HFFc6 (cell line): ENCODE measurements at places on chromosomes 4 and X. TPM values are rescaled to one million over a fixed set of nuclear protein-coding genes. Genes with fewer than 3 reads are reported as not detected.

The FOXP3 gene
- total RNA-seq, result 0.09 TPM in 1 of 3 replicates, not detected in the others

The PF4V1 gene
- total RNA-seq, result not detected in 3 replicates

The FAM114A1 gene
- total RNA-seq, result 157 to 185 TPM (median 173 TPM) in 3 replicates

The BRS3 gene
- total RNA-seq, result not detected in 3 replicates

The SLITRK2 gene
- not detected in 3 replicates for total RNA-seq

The TRIM75 gene
- not detected in 3 replicates for total RNA-seq

The SMIM9 gene
- not detected in 2 replicates for total RNA-seq

The RASSF6 gene
- not detected in 3 replicates for total RNA-seq

- H3K4me1 ChIP-seq, result peaks cover 21% of the 10 kb centered on the region
- H3K36me3 ChIP-seq, result peaks cover 59% of the 10 kb centered on the region
- DNase-seq, result no peak
- no peak overlapping the region for H3K4me3 ChIP-seq
- H3K27me3 ChIP-seq, result peaks cover 2% of the 10 kb centered on the region; the same call in 1 of the 2 replicates
- peak overlapping the region; percentile 71 for H3K27ac ChIP-seq
Measured at GRCh38 chr4:5774416-5775036, 63.5 kb downstream of the EVC start.

GRCh38 chr4:87060957-87061356 lies 126.1 kb downstream of the AFF1 start:
- no peaks in the 10 kb centered on the region for H3K27me3 ChIP-seq
- H3K4me1 ChIP-seq, result peaks cover 45% of the 10 kb centered on the region
- DNase-seq, result peak; percentile 93

- no peaks in the 10 kb centered on the region for H3K36me3 ChIP-seq
- H3K4me1 ChIP-seq, result no peaks in the 10 kb centered on the region
- peaks cover 29% of the 10 kb centered on the region for H3K27me3 ChIP-seq
- H3K4me3 ChIP-seq, result no peak overlapping the region
- peak; percentile 58 for DNase-seq
Measured at GRCh38 chr4:8176547-8177399, 18.2 kb upstream of the ABLIM2 start.

DNA sequence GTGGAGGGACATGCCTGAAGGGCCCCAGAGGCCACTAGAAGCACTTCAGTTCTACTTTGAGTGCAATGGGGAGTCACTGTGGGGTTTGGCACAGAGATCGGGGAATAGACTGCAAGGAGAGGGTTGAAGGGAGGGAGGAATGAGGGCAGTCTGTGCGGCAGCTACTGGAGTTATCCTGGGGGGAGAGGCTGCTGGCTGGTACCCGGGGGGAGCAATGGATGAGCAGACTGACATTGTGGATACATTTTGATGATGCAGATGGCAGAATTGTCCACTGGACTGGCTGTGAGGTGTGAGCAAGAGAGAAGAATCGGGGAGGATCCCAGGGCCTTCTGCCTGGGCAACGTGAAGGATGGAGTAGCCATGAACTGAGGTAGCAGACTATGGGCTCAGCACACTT lies 2.8 kb upstream of the MAMLD1 start:
- no peaks in the 10 kb centered on the region for H3K36me3 ChIP-seq
- no peaks in the 10 kb centered on the region; the same call in none of the 2 replicates for H3K27me3 ChIP-seq
- H3K27ac ChIP-seq, result no peak overlapping the region
- no peak overlapping the region for H3K4me3 ChIP-seq
- peaks cover 6% of the 10 kb centered on the region; the same call in 1 of the 2 replicates for H3K4me1 ChIP-seq

GRCh38 chrX:151754047-151754429 lies 19.5 kb downstream of the CNGA2 start:
- H3K27me3 ChIP-seq, result peaks cover 2% of the 10 kb centered on the region; the same call in 1 of the 2 replicates
- H3K4me3 ChIP-seq, result no peak overlapping the region
- no peaks in the 10 kb centered on the region for H3K36me3 ChIP-seq
- H3K4me1 ChIP-seq, result no peaks in the 10 kb centered on the region; the same call in 1 of the 2 replicates
- peak; percentile 61 for DNase-seq

- peaks cover 15% of the 10 kb centered on the region for H3K4me1 ChIP-seq
- H3K4me3 ChIP-seq, result no peak overlapping the region
- no peak overlapping the region for H3K27ac ChIP-seq
- no peaks in the 10 kb centered on the region for H3K36me3 ChIP-seq
Measured at GRCh38 chrX:1202251-1202650, 10.2 kb downstream of the CRLF2 start.

GRCh38 chr4:79065262-79065661 lies 126.0 kb upstream of the PAQR3 start:
- no peaks in the 10 kb centered on the region; the same call in 1 of the 2 replicates for H3K27me3 ChIP-seq
- no peak for DNase-seq
- H3K36me3 ChIP-seq, result no peaks in the 10 kb centered on the region
- no peak overlapping the region for H3K4me3 ChIP-seq
- no peak overlapping the region for H3K27ac ChIP-seq

DNA sequence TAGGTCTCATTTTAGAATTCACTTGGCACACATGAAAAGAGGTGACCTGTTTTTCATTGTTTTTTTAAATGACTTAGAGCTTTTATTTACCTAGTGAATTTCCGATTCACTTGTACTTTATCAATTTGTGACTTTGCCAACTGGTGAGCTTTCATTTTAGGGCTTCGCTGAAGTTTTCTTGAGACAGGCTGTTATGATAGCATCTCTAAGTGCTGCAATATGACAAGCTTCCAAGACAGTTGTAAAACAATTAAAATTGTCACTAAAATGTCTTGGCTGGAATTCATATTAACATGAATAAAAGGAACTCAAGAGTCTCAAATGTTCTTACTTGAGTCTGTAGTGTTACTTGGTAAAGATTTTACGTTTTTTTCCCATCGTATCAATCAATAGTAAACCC lies 831.7 kb upstream of the GRID2 start:
- DNase-seq, result no peak
- no peak overlapping the region for H3K27ac ChIP-seq
- no peaks in the 10 kb centered on the region for H3K36me3 ChIP-seq

GRCh38 chrX:17412692-17413091 lies 37.7 kb downstream of the NHS start:
- H3K4me1 ChIP-seq, result peaks cover 72% of the 10 kb centered on the region
- peak overlapping the region; percentile 90 for H3K27ac ChIP-seq
- no peaks in the 10 kb centered on the region for H3K36me3 ChIP-seq
- peak overlapping the region; percentile 80 for H3K4me3 ChIP-seq

DNA sequence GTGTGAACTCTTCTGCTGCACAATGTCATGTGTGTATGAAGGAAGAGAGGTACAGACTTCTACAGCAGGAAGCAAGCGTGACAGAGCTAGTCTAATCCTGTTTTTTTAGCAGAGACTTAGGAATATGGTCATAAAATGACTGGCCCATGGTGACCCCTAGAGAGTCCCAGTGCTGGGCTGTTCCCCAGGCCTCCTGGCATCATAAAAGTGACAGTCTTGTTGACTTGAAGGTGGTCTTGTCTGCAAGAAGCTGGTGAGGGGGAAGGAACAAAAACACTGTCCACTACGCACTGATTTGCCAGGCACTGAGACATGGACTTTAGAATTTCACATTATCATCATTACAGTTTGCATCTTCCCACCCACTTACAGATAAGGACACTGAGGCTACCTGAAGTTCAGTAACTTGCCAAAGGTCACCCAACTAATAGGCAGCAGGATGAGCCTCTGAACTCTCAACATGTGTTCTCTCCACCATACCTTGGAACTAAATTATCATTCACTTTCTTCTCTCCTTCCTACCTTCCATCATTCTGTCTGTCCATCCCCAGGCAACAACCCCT lies 63.0 kb downstream of the HADH start:
- H3K36me3 ChIP-seq, result no peaks in the 10 kb centered on the region

- H3K27ac ChIP-seq, result no peak overlapping the region
- H3K36me3 ChIP-seq, result no peaks in the 10 kb centered on the region
- no peak for DNase-seq
Measured at GRCh38 chr4:157280673-157281072, 60.1 kb downstream of the GRIA2 start.

DNA sequence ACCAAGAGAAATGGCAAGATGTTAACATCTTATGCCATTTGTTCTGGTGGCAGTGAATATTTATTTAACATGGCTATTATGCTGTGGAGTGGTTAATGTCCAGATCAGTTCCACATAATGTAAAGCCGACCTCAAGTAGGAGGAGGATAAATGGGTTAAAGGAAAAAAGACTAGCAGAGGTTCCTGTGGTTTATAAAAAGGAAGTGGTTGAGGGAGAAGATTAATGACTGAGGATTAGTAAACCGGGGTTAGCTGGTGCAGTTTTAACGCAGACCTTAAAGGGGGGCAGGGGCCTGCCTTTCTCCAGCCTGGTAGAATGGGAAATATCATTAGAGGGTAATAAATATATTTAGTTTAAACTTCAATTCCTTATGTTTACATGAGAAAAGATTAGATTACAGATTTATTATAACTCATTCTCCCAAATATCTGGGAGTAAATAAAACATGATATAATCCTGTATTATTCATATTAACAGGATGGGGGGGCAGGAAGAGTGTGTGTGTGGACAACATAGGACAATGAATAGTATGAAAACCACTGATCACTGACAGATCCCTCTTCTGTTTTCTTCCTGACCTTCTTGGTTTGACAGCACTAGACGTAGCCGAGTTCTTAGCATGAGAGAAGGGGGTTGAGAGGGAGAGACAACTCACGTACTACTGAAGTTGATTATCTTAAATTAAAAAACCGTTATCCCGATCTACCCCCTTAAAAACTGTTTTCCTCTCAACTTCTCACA lies 124.1 kb upstream of the LIMCH1 start:
- no peak for DNase-seq
- peaks cover 69% of the 10 kb centered on the region for H3K4me1 ChIP-seq
- H3K36me3 ChIP-seq, result no peaks in the 10 kb centered on the region; the same call in 1 of the 2 replicates
- no peak overlapping the region; the same call in 1 of the 2 replicates for H3K4me3 ChIP-seq
- peaks cover 2% of the 10 kb centered on the region; the same call in 1 of the 2 replicates for H3K27me3 ChIP-seq

DNA sequence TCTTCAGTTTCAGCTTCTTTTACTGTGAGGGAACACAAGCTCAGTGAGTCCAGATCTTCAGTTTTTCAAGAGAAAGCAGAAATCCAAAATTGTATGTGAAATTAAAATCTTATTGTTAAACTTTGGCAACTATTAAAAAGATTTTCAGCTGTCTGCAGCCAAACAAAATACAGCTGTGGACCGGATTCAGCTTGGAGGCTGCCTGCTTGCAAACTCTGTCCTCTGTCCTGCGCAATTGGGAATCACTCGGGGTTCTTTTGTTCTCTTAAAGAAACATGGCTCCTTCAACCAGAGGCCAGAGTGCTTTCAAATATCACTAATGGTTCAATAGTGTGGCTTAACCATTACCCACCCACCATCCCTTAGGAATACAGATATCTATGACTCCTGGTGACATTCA lies 201.2 kb downstream of the CHIC2 start:
- H3K27ac ChIP-seq, result peak overlapping the region; percentile 20; the same call in 1 of the 2 replicates
- no peaks in the 10 kb centered on the region for H3K27me3 ChIP-seq
- DNase-seq, result no peak
- no peak overlapping the region for H3K4me3 ChIP-seq
- H3K36me3 ChIP-seq, result peaks cover 5% of the 10 kb centered on the region

- no peak overlapping the region for H3K4me3 ChIP-seq
- H3K4me1 ChIP-seq, result peaks cover 18% of the 10 kb centered on the region
- peak overlapping the region; percentile 5; the same call in 1 of the 2 replicates for H3K27ac ChIP-seq
- peaks cover 41% of the 10 kb centered on the region for H3K36me3 ChIP-seq
- no peaks in the 10 kb centered on the region for H3K27me3 ChIP-seq
Measured at GRCh38 chr4:88035292-88035691, 27.9 kb downstream of the PKD2 start.

DNA sequence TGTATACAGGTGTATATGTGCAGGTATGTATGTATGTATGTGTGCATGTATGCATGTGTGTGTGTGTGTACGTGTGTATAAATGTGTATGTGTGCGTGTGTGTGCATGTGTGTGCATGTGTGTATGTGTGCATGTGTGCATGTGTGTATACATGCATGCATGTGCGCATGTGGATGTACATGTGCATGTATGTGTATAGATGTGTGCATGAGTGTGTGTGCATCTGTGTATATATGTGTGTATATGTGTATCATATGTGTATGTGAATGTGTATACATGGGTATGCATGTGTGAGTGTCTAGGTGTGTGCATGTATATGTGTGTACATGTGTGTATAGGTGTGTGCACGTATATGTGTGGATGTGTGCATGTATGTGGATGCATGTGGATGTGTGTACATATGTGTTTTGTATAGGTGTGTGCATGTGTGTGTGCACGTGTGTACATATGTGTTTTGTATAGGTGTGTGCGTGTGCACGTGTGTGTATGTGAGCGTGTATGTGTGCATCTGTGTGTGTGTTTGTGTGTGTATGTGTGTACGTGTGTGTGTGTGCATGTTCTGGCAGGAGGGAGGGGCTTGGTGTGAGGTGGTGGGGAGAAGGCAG lies 6.0 kb downstream of the BGN start:
- DNase-seq, result no peak
- peaks cover 5% of the 10 kb centered on the region; the same call in 1 of the 2 replicates for H3K4me1 ChIP-seq
- no peak overlapping the region for H3K4me3 ChIP-seq
- no peak overlapping the region for H3K27ac ChIP-seq

DNA sequence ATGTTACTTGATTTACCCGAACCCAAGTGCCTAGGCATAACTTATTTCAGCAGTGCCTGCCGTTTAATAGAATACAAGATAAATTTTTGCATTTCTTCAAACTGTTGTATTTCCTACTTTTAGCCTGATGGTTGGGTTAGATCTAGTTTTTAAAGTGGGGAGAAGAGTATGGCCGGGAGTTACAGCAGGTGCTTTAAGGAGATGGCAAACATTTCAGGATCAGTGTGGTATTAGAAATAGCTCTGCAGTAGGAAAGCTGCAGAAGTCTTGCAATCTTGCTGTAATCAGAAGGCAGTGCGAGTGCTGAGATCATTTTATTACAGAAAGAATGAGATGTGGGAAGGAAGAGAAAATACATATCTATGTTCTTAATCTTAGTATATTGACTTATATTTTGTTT lies 977.8 kb upstream of the TENM3 start:
- no peaks in the 10 kb centered on the region for H3K4me1 ChIP-seq
- no peak overlapping the region for H3K4me3 ChIP-seq
- no peaks in the 10 kb centered on the region for H3K36me3 ChIP-seq
- H3K27ac ChIP-seq, result no peak overlapping the region
- no peak for DNase-seq
- no peaks in the 10 kb centered on the region; the same call in 1 of the 2 replicates for H3K27me3 ChIP-seq

- H3K27ac ChIP-seq, result peak overlapping the region; percentile 94
- peak overlapping the region; percentile 87 for H3K4me3 ChIP-seq
- peaks cover 15% of the 10 kb centered on the region for H3K4me1 ChIP-seq
- DNase-seq, result peak; percentile 0
- no peaks in the 10 kb centered on the region for H3K27me3 ChIP-seq
Measured at GRCh38 chrX:76148041-76148665, 24.7 kb upstream of the PBDC1 start.

DNA sequence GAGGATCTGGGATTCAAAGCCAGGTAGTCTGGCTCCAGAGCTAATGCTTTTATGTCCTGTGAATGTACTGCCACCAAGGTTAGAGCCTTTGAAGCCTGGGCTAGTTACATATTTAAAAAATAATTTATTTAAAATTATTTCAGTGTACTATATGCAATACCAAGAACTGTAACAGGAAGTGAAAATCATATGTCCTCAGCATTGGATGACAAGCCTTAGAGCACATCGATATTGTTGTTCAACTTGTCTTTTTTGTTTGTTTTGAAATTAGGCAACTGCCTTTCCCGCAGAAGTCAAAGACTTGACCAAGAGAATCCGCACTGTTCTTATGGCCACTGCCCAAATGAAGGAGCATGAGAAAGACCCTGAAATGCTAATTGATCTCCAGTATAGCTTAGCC lies 73.1 kb upstream of the IL13RA1 start:
- DNase-seq, result no peak
- no peak overlapping the region for H3K27ac ChIP-seq
- no peaks in the 10 kb centered on the region; the same call in none of the 2 replicates for H3K36me3 ChIP-seq
- peaks cover 18% of the 10 kb centered on the region for H3K4me1 ChIP-seq
- H3K27me3 ChIP-seq, result peaks cover 2% of the 10 kb centered on the region; the same call in 1 of the 2 replicates
- no peak overlapping the region for H3K4me3 ChIP-seq

GRCh38 chrX:134990801-134991481 lies at the start of gene SMIM10:
Gene SMIM10 (plus strand): TSS chrX:134990991. CDS start chrX:134991096, 105 bp downstream.
- H3K4me1 ChIP-seq, result peaks cover 26% of the 10 kb centered on the region
- H3K27ac ChIP-seq, result peak within 1 kb of the TSS; percentile 92
- peak within 1 kb of the TSS; percentile 89 for H3K4me3 ChIP-seq
- DNase-seq, result peak; percentile 51
- no peaks in the 10 kb centered on the region; the same call in 1 of the 2 replicates for H3K27me3 ChIP-seq
